ENCODE measurements at places on chromosomes 2 and 18.

DNA sequence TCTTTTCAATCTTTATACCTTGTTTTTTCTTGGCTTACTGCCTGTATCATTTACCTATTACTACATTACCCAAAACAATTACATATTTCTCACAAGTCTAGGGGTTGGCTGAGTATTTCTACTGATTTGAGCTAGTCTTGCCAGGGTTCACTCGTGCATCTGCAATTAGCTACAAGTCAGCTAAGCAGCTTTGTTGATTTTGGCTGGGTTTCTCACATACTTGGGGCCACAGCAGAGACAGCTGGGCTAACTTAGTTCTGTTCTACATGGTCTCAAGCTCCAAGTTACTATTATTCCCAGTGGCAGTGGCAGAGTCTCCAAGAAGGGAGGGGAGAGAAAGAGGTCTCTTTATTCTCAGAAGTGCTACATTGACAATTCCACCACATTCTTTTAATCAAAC is 54.7 kb upstream of the SP5 start:
- no peak for DNase-seq

- DNase-seq, result no peak
These were observed 1047.5 kb upstream of the CNTNAP5 start for GRCh38 chr2:122977580-122977979.

DNA sequence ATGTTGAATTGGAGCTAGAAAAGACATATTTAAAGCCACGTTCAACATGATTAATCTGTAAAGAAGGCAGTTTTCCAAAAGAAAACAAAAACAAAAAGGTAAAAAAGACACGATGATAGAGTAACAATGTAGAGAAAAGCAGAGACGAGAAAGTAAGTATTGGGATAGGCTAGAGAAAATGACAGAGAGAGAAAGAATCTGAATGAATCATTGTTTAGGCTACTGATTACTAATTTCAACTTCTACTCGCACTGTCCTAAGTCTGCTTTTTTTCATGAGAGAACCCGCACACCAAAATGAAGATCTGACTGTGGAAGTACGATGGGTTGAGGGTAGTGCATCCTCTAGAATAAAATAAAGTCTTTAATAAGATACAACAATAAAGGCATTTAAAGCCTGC is 1599.2 kb upstream of the TMEFF2 start:
- DNase-seq, result no peak

DNA sequence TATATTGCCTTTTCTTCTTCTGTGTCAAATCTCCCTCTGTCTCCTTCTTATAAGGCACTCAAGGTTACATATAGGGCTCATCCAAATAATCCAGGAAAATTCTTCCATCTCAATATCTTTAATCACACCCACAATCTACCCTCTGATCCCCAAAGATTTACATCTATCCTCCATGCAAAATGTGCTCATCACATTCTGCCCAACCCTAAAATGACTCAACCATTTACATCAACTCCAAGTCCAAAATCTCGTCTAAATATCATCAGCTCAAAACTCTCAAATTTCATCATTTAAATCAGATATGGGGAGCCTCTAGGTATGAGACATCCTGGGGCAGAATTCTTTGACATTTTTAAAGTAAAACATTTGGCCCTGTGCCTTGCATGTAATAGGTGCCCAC is 1349.8 kb downstream of the SUCLG1 start:
- no peak for DNase-seq

- no peak for DNase-seq
These were observed 26.8 kb downstream of the SMAD7 start for GRCh38 chr18:48923746-48924629.

DNA sequence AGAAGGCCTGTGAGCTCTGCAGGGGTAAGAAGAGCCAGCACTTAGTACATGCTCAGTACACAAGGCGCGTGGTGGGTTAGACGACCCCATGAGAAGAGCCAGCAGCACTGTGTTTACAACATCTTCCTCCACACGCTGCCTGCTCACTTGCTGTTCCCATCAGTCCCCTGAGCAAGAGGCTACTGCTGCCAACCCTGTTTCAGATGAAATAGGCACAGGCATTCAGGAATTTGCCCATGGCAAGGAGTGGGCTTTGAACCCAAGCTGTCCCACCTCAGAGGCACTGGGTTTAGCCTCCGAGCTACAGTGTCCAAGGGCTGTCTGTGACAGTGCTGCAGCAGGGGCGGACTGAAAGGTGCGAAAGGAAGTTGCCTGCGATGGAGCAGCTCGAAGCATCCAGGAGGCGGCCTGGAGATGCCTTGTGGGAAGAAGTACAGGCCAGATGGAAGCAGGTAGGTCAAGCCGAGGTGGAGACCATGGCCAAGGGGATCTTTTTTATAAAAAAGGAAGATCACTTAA is 121.5 kb upstream of the PXDN start:
- DNase-seq, result no peak

DNA sequence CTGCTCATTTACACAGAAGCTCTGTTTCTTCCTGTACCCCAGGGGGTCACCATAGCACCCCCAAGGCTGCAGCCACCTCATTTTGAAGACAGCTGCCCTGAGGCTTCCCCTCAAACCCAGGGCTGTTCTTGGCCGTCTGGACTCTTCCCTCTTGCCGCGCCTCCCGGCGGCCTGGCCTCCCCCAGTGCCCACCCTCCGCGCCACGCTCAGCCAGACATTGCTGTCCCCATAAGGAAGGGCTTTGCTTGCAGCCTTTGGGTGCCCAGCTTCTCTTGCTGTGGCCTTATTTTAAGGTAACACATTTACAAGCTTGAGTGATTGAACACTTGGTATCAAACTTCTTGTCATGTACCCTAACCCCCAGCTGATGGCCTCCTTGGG is 79.0 kb downstream of the STPG4 start:
- DNase-seq, result no peak

DNA sequence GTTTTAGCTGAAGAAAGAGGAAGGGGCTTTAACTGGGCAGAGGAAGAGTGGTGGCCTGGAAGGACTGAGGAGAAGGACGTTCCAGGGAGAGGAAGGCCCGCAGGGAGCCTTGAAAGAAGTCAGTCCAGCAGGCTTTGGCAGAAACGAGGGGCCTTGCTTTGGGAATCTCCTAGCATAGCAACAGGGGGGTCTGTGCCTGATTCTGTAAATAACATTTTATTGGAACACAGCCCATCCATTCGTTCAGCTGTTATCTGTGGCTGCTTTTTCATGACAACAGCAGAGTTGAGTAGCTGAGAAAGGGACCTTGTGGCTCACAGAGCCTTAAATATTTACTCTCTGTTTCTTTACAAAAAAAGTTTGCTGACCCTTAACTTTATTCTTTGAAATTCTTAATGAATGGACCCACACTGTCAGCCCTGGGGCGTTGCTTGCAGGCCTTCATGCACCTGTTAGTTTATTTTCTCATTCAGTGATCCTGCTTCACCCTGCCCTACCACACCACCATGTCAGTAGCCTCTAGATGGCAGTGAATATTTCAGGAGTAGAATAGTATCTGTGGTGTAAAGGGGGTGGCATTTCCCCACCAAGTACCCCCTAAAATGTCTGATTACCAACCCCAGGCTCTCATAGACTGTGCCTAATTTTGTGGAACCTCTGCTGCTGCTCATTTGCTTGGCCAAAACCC is 61.0 kb downstream of the MGAT5 start:
- DNase-seq, result no peak

GRCh38 chr18:36312806-36313395 is 15.4 kb downstream of the FHOD3 start:
- DNase-seq, result no peak

DNA sequence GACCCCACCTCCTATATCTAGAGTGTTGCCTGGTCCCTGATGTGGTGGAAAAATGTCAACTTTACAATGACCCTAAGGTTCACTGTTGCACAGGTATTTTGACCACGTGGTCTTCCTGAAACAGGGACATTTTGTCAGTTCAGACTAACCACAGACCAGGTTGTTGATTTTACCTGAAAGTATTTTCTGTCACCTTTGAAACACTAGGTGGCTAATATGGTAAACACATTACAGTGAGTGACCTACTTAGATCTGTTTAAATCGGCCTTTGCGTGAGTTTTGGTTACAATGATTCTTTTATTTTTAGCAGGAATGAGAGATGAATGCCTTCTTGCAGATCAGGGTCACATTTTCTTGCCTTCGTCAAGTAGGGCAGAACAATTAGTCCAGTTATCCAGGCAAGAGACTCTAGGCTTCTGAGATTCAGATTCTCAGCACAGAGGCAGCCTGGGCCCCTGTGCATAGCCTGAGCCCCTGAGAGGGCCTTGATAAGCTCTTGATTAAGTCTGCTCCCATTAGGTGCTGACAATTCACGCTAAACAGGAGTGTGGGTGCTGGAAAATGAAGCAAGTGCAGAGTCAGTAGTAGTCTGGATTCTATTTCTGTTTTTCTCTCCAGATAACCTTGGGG is 226.2 kb downstream of the KCNS3 start:
- DNase-seq, result no peak

DNA sequence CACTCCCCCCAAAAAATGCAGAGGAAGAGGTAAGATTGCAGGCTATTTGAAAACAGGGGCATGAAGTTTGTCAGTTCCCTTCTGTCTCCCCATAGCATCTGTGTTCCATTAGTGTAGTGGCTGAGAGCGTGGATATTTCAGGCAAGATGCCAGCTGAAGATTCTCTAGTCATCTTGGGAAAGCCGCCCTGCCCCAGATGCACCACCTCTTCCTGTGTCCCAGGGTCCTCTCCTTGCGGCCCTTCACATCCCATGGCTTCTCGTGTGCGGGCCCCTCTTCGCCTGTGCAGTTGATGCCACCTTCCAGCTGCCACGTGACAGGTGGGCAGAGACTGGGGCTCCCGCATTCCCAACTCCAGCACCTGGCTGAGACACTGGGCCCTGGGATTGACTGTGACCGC is 16.1 kb downstream of the TMEM127 start:
- DNase-seq, result no peak

DNA sequence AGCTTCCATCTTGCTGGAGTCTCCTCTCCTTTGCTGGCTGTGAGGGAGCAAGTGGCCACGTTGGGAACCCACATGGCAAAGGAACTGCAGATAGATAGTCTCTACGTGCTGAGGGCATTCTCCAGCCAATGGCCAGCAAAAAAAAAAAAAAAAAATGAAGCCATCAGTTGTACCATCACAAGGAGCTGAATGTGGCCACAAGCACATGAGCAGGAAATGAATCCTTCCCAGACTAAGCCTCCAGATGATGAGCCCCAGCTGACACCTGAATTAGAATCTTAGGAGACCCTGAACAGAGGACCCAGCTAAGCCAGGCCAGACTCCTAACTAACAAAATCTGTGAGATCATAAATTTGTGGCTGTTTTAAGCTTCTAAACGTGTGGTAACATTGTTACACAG is 57.9 kb downstream of the SPIRE1 start:
- no peak for DNase-seq

DNA sequence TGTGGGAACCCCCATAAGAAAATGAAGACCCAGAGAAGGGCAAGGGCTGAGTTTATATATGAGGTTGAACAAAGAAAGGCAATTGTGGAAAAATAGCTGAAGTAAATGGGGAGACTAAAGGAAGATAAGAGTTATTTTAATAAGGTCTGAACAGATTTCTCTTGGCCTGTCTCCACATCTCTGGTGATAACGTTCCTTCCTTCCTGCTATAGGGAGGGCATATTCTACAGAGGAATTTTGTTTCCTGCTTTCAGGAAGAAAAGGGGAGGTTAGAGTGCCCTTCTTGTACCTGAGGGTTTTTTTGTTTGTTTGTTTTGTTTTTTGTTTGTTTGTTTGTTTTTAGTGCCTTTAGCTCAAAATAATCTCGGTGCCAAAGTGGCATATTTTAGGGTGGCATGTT is 31.6 kb downstream of the MOGAT1 start:
- DNase-seq, result no peak

GRCh38 chr2:149826471-149827125 is 239.0 kb upstream of the MMADHC start:
- no peak for DNase-seq

DNA sequence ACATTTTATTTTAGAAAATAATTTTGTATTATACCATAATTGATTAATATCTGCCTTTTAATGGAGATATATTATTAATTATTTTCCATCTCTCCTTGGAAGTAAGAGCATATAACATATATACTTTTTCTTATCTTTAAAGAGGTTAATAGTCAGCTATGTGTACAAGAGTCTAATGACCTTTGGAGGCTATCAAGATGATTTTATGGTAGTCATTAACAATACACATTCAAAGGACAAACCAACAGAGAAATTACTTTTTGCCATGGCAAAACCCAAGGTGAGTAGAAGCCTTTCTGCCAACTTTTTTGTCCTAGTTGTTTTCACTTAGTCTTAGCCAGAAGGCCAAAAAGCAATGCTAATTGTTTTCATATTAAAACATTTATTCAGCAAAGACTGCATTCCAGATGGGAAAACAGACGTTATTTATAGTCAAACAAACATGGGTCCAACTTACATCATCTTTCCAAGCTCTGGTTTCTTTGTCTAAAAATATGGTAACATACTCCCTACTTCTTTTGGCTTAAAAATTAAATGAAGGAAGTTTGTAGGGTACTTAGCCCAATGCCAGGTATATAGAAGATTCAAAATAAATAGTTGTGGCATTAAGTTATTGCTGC is 9.6 kb upstream of the DYNC2LI1 start:
- no peak for DNase-seq

DNA sequence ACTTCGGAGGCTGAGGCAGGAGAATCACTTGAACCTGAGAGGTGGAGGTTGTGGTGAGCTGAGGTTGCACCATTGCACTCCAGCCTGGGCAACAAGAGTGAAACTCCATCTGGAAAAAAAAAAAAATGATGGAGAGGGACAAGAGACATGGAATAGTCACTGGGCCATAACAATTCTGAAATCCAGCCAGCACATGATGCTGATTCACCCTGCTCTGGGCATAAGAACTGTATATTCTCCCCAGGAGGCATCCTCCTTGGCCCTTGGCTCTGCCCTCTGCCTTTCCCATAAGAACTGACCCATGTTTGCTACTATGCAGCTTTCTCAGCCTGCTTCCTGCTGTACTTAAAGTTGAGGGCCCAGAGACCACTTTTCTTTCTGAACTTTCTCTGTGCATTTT is 297.7 kb downstream of the GBX2 start:
- DNase-seq, result no peak

DNA sequence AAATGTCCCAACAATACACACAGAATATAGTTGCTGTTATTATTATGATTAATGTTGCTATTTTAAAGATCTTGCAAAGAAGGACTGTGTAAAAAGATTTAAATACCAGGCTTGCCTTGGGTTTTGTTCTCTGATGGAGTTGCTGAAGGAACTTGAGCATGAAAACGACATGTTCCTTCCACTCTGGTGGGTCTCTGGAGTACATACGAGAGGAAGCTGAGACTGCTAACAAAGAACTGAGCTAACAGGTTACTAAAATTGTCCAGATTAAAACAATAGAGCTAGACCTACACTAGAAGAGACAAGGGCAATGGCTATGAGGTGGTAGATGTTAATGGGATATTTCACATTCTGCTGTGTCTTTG is 612.2 kb downstream of the TSN start:
- DNase-seq, result no peak

DNA sequence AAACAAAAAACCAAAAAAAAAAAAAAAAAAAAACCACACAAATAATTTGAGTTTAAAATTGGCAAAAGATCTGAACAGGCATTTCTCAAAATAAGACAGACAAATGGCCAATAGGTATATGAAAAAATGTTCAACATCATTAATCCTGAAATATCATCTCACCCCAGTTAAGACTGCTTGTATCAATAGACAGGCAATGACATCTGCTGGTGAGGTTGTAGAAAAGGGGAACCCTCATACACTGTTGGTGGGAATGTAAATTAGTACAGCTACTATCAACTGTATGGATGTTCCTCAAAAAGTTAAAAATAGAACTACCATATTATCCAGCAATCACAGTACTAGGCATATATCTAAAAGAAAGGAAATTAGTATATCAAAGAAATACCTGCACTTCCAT is 523.1 kb downstream of the XIRP2 start:
- no peak for DNase-seq
